ENCODE measurements at places on chromosomes 4 and X.

GRCh38 chr4:53697016-53697685 is 105.9 kb upstream of the LNX1 start:
- DNase-seq = no peak

- DNase-seq = no peak
These were observed 245.0 kb upstream of the SFRP2 start for GRCh38 chr4:154033921-154034320.

DNA sequence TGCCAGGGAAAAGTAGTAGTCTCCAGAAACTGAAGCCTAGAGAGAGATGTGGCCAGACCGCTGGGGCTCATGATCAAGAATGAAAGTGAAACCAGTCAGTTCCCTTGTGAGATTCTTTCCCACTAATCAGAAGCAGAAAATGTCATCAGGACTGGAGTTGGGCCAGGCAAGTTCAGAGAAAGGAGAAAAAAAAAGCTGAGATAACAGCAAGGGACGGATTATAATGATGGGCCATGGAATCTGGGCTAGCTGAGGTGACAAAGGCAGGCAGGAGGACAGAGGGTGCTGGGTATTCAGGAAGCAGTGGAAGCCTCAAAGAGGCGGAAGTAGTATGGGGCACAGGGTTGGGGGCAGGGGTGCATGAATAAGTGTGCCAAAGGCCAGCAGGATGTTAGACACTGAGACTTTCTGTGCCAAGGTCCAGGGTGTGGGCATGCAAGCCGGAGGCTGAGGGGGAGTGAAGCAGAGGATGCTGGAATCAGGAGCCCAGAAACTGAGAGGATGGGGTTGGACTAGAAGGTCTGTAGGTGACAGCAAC is 2.5 kb downstream of the CXorf38 start:
- DNase-seq = peak; percentile 83

DNA sequence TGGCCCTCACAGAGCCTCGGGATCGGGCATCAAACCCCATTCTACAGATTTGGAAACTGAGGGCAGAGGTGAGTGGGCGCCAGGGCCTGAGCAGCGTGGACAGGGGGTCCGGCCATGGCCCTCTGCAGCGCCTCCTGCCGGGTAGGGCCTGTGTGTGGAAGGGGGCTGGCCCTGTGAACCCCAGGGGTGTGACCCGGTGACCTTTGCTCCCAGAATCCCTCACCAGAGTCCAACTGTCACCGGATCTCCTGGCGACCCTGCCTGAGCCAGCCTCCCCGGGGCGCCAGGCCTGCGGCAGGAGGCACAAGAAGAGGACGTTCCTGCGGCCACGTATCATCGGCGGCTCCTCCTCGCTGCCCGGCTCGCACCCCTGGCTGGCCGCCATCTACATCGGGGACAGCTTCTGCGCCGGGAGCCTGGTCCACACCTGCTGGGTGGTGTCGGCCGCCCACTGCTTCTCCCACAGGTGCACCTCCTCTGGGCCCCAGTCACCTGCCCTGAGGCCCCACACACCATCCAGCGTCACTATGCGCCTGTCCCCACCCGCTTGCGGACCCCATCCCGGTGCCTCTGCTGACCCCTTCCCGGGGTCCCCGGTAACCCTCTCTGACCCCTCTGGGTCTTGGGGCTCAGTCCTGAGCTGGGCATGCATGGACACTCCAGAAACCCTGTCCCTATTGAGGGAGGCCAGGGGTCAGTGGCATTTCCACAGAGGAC is 4.2 kb downstream of the HGFAC start:
- DNase-seq = no peak

GRCh38 chr4:54574500-54574899 is 83.3 kb upstream of the KIT start:
- no peak for DNase-seq

GRCh38 chrX:47808904-47809788 is 27.6 kb upstream of the ZNF81 start:
- DNase-seq = no peak

- peak; percentile 54 for DNase-seq
These were observed 8.3 kb upstream of the DAPP1 start for GRCh38 chr4:99808260-99808857.

- no peak for DNase-seq
These were observed 284.8 kb downstream of the AFF2 start for GRCh38 chrX:148785256-148785655.

GRCh38 chr4:108540536-108540935 is 79.8 kb upstream of the RPL34 start:
- DNase-seq = no peak

GRCh38 chrX:132810964-132811712 is 147.3 kb downstream of the HS6ST2 start:
- no peak for DNase-seq

DNA sequence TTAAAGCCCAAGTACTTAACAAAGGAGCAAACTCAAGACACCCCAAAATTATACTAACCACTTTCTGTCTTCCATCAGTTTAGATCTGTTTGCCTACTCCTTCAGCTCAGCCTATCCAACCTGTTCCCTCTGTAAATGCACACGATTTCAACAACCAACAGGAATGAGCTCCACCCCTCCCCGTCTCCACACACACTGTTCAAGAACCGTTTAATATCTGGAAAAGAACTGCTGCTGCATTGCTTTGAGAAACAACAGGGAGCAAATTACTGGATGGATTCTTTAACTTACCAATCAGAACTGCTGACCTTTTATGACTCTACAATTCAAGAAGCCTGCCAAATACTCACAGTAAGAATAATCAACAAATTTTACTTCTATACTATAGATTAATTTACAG is 87.0 kb downstream of the FBXW7 start:
- DNase-seq = no peak

DNA sequence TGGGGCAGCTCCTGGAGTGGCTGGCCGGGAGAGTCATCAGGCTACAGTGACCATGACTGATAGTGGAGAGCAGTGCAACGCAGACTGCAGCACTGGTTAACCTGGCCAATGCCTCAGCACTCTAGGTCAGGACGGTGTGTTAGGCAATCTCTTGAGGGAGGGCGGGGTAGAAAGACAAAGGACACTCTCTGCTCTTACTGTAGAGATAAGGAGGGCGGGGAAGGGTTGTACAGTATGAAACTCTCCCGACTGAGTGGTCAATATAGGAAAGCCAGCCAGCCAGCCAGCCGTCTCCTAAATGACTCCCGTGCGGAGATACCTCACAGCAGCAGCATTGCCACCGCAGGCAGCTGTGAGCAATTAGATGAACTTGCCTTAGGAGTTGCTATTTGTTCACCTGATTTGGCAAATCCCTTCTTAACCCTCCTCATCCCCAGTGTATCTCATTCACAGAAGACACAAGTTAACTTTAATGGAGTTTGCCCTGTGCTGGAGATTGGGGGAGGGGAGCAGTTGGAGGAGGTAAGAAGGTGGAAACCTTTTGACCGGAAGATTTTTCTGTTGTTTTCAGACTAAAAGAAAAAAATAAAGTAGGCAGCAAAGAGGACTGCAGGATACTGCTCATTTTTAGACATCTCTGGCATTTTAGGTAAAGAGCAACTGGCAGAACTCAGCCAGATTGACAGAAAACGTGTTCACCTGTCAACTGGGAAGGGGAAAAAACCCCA is 330.5 kb downstream of the HNRNPD start:
- DNase-seq = no peak

DNA sequence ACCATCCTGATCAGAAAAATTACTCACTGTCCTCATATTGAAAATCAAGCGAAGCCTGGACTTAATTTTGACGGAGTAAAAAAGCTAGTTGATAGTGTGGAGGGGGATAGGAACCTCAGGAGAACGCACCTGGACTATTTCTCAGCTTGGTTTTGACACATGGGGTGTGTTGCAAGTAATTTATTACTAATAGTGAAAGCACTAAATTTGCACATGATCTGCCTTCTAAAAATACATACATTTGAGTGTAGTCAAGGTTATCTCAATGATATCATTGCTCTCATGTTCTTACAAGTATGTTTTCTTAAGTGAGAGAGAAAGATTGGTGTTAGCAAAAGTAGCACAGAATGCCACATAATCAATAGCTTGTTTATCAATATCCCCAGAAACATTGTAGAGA is 29.5 kb downstream of the LRIT3 start:
- DNase-seq = no peak

GRCh38 chr4:158809611-158810486 is 41.0 kb downstream of the FNIP2 start:
- peak; percentile 92 for DNase-seq

DNA sequence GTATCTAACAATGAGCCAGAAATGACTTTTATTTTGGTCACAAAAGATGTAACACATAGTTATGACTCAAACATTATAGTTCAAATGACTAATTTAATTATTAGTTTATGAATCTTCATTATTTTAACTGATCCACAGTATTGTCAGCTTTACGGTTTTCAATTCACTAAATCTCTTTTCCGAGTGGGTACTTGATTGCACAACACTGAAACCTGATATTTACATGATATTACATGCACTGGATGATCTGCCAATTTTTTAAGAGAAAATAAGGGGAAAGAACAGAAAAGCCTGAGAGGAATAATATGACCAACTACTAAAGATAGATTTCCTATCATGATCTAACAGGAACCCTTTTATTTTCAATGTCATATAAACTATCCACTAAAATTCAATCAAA is 1446.0 kb downstream of the FSTL5 start:
- no peak for DNase-seq

DNA sequence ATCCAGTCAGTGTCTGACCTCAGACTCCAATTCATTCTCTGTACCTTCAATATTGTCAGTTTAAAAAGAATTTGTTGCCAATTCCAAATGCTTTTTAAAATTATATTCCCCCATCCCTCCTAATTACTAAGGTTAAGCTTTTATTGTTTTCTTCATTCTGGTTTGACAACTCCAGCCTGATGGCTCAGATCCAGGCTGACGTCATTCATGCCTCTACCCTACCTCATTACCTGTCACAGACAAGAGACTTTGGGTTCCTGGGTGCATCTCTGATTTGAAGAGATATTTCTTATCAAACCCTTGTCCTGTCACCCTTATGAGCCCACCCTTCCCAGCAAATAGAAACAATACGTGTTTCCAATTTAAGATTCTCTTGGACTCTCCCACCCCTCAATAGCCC is 300.2 kb upstream of the CLNK start:
- DNase-seq = no peak

DNA sequence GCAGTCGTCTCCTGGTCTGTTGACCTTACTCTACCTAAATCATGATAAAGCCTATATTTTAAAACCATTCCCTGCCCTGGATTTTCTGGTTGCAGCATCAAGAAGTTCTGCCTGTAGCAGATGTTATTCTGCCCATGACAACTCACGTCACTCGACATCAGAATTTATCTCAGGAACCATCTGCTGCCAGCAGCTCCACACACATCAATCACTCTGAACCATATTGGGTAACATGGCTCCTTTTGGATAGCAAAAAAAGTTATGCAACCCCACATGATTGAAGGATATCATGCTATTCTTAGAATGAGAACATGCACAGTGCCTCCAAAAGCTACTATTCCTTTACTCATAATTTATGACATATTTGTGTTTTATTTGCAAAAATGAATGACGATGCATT is 341.4 kb downstream of the DHRSX start:
- DNase-seq = no peak

DNA sequence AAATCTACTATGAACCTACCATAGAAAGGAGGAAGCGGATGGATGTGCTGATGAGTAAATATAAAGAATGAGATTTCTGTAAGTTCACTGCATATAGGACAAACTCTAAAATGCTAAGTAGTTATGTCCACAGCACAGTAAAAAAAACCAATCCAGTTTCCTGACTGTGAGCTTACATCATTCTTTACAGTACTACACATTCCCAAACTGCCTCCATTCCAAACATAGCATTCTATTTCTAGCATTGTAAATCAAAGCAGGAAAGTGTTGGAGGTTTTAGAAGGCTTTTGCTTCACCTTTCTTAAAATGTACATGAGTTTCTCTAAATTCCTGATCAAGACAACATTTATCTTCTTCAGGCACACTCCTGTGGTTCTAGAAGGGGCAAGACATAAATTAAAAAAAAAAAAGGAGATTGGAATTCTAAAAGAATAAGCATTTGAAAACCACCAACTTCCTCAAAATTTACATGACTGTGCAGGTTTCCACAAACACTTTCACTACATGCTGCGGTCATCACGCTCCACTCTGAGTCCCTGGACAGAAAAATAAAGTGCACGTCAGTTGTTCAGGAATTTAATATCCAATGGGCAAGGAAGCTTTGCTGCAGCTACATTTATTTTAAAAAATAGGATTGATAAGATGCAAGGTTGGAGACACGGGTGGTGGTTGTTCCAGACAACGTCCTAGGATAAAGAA is 297.6 kb upstream of the STS start:
- no peak for DNase-seq

- no peak for DNase-seq
These were observed 111.6 kb downstream of the APOOL start for GRCh38 chrX:85115252-85115651.

- peak; percentile 52 for DNase-seq
These were observed 510.6 kb upstream of the DIPK2B start for GRCh38 chrX:45711231-45711630.

- no peak for DNase-seq
These were observed 28.2 kb upstream of the MCF2 start for GRCh38 chrX:139736151-139736550.

DNA sequence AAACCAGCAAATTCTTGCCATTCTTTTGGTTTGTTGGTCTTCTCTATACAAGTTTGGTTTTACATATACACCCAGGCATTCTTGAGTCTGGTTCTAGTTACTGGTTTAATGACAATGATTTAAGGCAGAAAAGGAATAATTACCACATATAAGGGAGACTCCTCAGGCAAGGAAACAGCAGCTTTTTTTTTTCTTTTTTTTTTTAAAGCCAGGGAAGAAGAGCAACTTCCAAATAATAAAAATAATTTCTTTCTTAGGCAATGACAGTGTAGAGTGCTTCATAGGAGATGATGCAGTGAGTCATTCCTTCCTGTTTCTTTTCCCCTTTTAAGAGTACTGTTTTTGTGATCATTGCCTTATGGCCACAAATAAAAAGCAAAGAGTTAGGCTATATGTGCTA is 289.7 kb downstream of the DKK2 start:
- peak; percentile 79 for DNase-seq

DNA sequence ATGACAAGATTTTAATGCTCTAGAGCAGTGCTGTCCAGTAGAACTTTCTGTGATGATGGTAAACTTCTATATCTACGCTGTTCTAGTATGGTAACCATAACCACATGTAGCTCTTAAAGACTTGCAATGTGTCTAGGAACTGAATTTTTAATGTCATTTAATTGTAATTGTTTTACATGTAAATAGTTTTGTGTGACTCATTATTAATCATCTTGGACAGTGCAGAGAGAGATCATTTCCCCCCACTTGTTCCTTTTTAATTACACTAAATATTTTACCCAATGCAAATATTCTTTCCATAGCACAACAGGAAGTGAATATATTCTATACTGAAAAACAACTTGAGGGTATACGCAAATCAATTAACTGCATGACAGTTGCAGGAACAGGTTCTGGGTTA is 5.8 kb downstream of the ATG4A start:
- DNase-seq = peak; percentile 7

DNA sequence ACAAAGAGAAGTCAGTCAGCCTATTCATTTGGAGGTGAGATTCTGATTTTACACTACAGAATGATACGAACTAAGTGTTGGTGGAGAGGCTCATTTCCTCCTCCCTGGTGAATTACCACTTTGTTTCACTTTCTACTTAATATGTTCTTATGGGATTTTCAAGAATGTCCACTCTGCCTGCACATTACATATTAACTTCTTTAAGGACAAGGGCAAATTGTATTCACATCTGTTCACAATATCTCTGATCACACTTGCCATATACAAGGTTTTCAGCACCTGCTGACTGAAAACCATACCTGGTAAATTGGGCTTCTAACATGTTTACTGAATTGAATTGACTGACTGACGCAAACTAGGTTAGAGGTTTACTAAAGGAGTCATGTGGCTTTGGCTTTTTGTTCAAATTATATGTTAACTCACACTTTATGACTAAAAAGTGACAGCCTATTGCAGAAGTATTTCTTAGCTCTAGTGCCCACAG is 188.4 kb upstream of the MBNL3 start:
- DNase-seq = no peak

All from iris pigment epithelial cell (primary cell).